ENCODE measurements at places on chromosomes 2 and 18. TPM values are rescaled to one million over a fixed set of nuclear protein-coding genes. Genes with fewer than 3 reads are reported as not detected.

DNA sequence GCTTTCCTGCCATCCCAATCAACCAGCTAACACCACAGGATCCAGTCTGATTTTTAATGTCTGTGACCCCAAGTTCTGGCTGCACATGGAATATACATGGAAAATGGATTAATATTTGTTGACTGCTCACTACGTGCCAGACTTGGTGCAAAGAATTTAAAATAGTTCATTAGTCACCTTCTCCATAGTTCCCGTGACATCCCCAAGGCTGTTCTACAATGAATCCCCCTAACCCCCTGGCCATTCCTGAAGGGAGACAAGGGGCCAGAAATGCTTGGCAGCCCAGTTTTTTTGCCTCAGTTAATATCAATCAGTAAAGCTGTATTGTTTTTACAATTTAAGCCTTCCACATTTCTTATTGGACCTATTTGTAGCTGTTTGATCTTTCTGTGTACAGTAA is 71.0 kb upstream of the ST3GAL5 start:
- H3K27ac ChIP-seq = no peak overlapping the region
- no peaks in the 10 kb centered on the region for H3K36me3 ChIP-seq
- H3K4me3 ChIP-seq = no peak overlapping the region
- no peaks in the 10 kb centered on the region for H3K27me3 ChIP-seq

WNT10A gene
- 3.6 TPM for total RNA-seq

GRCh38 chr2:233597522-233597921 is 19.9 kb upstream of the UGT1A8 start:
- no peak for DNase-seq
- H3K27ac ChIP-seq = no peak overlapping the region
- no peak overlapping the region for H3K4me3 ChIP-seq
- no peaks in the 10 kb centered on the region for H3K27me3 ChIP-seq

GRCh38 chr2:45759310-45759851 is 107.9 kb downstream of the PRKCE start:
- no peak for DNase-seq
- no peak overlapping the region for H3K27ac ChIP-seq
- no peaks in the 10 kb centered on the region for H3K27me3 ChIP-seq
- no peak overlapping the region for H3K4me3 ChIP-seq
- no peaks in the 10 kb centered on the region for H3K4me1 ChIP-seq
- no peaks in the 10 kb centered on the region for H3K36me3 ChIP-seq

All from prostate gland (tissue), 2 donors.